ELR (cell line): ENCODE measurements at places on chromosomes 13 and 19.
A peak's percentile ranks its signal among the peaks of the same experiment; 100 is the strongest.

DNA sequence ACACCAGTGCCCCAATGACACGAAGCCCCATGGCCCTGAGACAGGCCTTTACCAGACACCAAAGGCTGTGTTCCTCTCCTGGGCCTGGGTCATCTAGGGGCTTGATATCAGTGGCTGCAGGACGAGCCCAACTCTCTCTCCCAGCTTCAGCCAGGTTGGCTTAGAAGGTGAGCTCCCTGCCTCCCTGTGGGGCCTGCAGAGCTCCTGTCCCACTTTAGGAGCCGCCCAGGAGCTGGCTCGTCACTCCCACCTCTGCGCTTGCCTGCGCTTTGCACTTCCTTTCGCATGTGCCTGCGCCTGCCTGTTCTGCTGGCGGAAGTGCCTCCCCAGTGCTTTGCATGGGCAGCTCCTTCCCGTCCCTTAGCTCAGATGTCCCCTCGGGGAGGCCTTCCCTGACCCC, 4.9 kb downstream of the CALM3 start:
- no peak for DNase-seq

GRCh38 chr19:29655648-29656335, 9.5 kb upstream of the PLEKHF1 start:
- no peak for DNase-seq

DNA sequence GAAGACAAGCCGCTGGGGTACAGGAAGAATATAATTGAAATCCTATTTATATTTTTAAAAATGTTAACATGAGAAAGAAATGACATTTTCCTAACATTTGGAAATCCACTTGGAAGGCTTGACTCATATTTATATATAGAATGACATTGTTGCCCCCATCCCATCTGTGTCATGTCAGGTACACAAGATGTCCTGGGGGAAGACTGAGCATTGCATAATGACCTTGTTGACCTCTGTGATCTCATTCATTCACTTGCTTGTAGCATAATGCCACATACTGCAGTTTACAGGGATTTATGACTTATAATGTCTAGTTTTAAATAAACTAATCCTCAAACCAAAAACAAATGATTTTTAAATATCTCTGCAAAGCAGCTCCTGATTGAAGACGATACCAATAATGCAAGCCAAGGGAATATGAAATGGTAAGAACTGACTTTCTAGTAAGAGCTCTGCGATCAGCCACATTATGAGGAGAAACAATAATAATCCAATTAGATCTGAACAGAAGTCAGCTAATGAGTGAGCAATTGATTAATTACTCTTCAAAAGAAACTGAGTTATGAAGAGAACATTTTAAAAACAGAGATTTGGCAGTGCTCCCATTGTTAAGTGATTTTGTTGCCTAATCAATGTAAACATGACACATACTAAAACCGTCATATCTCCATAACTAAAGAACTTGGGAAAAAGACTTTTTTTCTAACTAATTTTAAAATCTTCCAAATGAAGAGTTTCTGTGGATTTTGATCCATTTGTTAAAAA, 21.2 kb upstream of the VWA8 start:
- no peak for DNase-seq

DNA sequence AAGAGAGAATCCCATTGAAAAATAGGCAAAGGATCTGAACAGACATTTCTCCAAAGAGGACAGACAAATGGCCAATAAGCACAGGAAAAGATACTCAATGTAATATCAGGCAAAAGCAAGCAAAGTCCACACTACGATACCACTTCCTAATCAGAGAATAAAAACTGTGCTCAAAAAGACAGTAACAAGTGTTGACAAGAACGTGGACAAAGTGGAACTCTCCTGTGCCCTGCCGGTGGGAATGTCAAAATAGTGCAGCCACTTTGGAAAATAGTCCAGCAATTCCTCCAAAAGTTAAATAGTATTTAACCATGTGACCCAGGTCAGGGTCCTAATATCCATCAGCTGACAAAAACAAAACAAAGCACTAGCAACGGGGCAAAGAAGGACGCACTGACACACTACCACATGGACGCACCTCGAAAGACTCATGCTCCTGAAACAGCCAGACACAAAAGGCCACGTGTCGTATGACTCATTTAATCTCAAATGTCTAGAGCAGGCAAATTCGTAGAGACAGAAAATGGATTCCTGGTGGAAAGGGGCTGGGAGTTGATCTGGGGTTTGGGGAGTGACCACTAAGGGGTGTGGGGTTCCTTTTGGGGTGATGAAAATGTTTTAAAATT, 5.2 kb downstream of the MIER2 start:
- peak; percentile 38 for DNase-seq

DNA sequence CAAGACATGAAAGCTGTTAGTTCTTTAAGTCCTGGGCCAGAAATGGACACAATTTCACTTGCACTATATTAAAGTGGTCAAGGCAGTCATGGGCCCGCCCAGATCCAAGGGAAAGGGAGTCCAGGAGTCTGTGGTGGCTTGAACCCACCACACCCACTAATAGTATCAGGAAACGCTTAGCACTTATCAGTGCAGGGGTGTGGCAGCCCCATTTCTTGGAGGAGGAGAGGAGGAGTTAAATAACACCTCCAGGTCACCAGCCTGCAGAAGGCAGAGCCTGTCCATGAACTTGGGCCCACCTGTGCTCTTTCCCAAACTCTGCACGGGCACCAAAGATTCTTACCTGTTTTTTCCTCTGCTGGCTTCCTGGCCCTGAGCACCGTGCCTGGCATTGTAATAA, 5.4 kb upstream of the NTN5 start:
- no peak for DNase-seq

DNA sequence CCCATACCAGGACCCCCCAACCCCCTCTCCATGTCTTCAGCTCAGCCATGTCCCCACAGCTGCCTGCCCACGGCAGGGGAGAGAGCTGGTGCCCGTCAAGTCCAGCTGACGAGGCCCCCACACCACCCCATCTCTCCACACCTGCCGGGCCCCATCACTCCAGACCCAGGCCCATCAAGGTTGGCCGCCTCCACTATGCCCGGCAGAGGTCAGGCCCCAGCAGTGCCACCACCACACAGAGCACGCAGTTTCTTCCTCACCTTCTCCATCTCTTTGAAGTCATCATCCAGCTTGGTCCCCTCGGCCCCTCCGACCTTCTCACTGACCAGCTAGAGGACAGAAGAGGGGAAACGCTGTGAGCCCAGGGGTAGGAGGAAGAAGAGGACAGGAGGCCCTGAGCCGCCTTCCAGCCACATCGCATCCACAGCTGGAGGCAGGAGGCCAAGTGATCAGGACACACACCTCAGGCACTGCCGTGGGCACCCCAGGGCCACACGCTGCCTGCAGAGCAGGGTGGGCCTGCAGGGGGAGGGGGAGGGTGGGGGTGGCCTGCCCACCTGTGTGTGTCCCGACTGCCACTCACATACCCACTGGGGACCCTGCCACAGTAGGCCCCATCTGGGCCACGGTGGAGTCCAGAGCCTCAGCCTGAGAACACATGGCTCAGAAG, 23.4 kb downstream of the MPND start:
- no peak for DNase-seq

DNA sequence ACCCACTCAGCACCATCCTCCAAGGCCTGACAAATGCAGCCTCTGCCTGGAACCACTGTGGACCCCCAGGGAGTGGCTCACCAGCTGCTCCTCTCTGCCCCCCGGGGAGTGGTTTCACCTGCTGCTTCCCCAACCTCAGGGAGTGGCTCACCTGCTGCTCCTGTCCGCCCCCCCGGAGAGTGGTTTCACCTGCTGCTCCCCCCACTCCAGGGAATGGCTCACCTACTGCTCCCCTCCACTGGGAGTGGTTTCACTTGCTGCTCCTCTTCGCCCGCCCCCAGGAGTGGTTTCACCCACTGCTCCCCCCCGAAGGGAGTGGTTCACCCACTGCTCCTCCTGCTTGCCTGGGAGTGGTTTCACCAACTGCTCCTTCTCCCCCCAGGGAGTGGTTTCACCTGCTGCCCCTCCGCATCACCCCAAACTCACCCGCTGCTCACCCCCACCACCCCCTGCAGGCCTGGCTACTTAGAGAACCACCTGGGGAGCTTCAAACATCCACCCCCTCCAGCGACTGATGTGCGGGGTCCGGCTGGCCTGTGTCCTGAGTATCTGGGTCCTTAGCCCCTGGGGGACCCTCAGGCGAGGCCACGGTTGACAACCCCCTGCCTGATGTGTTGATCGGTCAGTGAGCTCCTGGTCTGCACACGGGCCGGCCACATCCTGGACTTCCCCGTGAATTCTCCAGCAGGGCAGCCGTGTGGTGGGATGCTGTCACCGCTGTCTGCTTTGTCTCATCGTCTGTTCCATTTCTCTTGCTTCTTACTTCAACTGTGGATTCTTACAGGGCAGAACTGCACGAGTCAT, 14.6 kb upstream of the TMEM255B start:
- no peak for DNase-seq

DNA sequence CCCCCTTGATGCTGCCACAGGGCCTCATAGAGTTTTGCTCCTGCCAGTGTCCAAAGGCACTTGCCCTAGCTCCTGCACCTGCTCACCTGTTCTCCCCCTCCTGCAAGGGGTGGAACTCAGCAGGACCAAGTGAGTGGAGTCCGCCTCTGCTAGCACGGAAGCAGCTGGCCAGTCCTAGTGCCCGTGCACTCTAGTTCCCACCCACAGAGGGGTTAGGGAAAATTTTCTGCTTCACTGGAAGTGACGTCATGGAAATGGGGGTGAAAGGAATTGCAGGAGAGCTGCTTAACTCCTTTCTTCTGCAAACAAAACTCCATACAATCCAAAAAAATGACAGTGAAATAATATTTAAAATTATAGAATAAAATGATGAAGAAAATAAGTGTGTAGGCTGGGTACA, 609.7 kb upstream of the SLITRK1 start:
- no peak for DNase-seq

DNA sequence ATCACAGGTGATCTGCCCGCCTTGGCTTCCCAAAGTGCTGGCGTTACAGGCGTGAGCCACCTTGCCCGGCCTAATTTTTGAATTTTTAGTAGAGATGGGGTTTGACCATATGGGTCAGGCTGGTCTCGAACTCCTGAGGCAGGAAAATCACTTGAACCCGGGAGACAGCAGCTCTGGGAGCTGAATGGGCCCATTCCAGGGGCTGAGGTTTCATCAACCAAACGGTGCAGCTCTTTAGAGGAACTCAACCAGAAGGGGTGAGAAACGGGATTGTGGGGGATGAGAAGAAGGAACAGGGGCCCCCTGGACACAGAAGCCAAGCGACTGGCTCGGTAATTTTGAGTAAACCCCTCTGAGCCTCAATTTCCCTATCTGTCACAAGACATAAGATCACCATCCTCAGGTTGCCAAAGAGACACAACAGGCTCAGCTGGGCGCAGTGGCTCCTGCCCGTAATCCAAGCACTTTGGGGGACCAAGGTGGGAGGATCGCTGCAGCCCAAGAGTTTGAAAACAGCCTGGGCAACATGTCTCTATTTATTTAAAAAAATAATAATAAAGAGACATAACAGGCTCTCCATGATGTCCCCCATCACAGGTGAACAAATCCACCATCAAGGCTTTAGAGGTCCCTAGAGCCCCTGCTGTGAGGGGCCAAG, 562 bp downstream of the IQCN start:
- no peak for DNase-seq

- DNase-seq: no peak
Observed at GRCh38 chr19:21910318-21910717, 74.3 kb upstream of the ZNF43 start.

GRCh38 chr19:35265900-35266519, 2.8 kb upstream of the USF2 start:
- no peak for DNase-seq

DNA sequence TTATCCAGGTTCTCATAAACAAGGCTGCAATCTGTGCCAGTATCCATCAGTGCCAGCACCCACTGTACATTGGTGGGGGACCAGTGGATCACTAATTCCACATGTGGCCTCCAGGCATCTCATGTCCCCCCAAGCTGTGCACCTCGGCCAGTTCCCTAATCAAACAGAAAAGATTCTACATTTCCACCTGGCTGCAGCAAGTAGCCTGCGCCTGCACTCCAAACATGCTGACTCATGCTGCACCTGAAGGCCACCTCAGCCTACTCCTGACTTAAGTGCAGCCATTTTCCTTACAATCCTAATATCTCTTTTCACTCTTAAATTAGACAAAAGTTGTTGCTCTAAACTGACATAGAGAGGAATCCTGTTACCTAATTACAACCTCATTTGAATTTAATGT, 729.4 kb upstream of the MIR17HG start:
- peak; percentile 5 for DNase-seq

DNA sequence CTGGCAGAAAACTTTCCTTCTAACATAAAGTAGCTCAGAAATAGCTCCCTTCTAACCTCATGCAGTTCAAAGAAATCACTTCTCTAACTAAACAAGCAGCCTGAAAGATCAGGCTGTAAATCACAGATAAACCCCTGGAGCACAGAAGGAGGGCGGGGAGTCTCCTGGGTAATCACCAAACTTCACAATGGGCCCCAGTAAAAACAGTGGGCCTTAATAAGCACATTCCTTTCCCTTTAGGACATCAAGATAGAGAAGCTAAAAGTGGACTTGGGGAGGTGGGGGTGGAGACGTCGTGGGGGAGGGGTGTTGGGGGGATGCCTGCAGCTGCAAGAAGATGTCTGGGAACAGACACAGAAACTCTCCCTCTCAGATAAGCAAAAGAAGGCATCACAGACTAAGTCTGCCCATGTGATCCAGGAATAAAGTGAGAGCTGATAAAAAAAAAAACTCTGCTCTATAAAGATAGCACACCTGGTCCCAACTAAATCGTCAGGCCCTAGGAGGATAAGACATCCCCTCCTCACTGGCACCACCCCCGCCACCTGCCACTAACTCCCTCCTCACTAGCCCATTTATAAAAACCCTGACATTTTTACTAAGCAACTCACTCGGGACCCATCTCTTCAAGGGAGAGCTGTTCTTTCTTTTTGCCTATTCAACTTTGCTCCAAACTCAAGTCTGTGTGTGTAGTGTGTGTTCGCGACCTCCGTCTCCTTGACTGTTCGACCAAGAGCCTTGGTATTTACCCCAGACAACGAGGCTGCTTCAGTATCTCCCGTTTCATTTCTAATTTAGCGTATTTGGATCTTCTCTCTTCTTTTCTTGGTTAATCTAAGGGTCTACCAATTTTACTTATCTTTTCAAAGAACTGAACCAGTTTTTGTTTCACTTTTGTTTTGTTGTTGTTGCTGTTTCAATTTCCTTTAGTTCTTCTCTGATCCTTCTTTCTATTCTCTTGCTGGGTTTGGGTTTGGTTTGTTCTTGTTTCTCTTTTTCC, 31.7 kb downstream of the DNAJC15 start:
- peak; percentile 70 for DNase-seq

DNA sequence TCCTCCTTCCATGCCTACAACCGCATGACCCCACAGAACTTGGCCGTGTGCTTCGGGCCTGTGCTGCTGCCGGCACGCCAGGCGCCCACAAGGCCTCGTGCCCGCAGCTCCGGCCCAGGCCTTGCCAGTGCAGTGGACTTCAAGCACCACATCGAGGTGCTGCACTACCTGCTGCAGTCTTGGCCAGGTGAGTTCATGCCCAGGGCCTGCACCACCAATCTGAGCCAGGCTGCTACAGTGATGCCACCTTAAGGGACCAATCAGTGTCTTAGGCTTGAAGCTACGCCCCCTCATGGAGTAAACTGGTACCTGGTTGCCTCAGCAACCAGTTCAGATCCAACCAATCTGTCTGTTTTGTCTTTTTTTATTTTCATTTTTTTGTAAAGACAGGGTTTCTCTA, 5.2 kb downstream of the SYDE1 start:
- DNase-seq: peak; percentile 30

GRCh38 chr13:47004027-47004426, 107.2 kb upstream of the HTR2A start:
- peak; percentile 13 for DNase-seq
